T-helper 2 cell (primary cell): ENCODE measurements at places on chromosomes 6 and 20.

- no peak for DNase-seq
These were observed 9.3 kb downstream of the COX7A2 start for GRCh38 chr6:75234126-75234865.

DNA sequence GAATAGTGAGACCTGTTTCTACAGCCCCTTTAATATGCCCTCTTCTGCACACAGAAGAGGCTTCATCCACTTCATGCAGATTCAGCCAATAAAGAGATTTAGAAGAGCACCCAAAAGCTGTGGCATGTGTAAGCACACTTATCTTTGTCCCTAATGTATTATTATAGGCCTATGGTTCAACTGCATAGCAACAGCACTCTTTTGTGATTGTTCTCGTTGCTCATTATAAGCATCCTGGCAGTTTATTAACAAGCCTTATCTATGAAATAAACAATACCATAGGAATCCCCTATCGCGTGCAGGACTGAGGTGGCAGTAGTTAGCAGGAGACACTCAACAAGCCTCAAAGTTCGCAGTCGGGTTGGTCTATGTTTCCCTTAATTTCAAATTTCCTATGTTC lies 138.5 kb upstream of the BEND6 start:
- DNase-seq: no peak

- DNase-seq: no peak
These were observed 1195.9 kb upstream of the MAP3K7 start for GRCh38 chr6:91782802-91783201.

DNA sequence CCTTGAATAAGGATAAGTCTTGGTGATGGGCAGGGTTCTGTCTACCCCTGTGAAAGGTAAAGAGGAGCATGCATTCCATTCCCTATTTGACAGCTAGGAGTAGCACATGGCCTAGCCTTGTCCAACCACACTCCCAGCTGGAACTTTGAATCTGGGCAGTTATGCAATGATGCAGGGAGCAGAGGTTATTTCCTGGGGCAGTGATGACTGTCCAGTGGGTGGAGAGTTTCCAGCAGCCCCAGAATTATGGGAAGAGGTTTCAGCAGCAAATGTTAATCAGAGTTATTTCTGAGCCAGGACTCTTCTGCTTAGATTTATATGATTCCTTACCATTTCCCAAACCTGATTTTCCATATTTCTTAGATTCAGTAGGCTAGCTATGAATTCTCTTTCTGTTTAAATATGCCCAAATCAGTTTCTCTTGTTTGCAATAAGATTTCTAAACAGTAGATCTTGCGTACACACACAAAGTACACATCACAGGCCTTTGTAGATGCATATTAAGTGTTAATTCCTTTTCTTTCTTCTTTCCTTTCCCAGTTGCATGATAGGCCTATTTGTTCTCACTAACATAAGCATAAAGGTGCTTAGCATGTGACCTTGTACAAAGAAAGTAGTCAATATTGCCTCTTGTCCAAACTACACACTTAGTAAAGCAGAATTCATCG lies 17.3 kb upstream of the TXLNB start:
- no peak for DNase-seq

DNA sequence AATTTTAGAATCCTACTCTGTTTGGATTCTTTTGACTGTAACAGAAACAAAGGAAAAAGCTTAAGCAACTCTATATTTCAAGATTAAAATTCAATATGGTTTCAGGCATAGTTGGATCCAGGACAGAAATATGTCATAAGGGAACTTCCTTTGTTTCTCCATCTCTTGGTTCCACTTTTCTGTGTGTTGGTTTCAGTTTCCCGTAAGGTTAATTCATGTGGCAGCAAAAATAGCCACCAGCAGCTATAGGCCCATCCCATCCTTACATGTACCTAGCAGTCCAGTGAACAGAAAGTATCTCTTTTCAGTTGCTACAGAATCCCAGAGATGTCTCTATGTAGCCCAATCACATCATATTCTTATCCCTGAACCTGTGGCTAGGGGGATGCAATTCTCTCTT lies 8.8 kb upstream of the FAM8A1 start:
- DNase-seq: no peak

DNA sequence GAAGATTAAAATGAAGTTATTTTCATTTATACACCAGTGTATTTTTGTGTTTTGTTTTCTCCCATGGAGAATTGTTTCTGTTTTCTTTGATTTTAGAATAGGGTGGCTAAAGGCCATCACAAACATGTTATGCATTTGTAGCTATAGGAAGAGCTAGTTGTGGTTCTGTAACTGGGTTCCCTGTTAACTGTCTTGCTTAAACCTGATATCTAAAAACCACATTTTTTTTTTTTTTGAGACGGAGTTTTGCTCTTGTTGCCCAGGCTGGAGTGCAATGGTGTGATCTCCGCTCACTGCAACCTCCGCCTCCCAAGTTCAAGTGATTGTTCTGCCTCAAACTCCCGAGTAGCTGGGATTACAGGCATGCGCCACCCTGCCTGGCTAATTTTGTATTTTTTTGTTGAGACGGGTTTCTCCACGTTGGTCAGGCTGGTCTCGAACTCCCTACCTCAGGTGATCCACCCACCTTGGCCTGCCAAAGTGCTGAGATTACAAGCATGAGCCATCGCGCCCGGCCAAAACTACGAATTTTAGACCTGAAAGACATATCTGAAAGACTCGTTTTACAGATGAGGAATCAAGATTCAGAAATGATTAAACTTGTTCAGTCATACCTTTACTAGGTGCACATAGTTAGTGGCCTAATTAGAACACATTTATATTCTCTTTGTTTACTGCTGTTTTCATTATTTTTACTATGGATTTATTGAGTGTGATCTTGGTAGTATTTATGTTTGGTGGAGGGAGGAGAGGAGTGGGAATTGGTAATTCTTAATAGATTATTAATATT lies 18.0 kb downstream of the SCAF8 start:
- no peak for DNase-seq

DNA sequence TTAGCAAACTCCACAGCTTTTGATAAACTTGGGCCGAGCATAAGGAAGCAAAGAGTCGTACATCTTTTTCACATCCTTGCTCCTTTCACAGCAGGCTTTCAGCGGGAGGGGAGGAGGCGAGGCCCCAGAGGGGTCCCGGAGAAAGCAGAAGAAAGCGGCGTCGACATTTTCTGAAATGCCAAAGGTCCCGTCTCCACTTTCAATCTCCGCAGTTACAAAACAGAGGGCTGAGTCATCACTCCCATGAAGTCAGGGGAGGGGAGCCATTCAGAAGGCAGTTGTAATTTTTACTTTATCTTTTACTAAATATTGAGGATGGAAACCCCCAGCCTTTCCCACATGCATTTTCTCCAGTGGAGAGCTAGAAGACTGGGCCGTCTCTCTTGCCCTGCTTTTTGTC lies 174.2 kb upstream of the THBS2 start:
- DNase-seq: no peak

DNA sequence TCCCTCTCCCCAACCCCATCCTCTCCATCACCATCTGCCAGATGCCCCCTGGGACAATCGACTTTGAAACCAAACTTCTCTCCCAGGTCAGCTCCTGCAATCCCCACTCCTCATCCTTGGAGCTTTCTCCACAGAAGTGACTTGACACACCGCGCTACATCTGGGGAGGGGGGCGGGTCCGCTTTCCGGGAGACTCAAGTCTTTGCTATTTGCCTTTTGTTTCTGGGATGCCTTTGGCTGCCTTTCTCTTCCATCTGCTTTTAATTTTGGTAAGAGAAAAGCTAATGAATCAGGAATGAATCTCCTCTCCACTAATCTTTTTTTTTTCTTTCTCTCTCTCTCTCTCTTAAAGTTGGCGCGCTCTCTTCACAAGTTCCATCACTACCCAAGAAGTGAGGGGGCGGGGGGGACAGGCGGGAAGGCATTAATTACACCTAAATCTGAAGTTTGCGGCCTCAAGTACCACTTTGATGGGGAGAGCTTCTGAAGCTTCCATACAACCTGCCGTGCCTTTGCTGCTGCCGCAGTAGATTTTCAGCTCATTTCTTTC lies 664 bp upstream of the TPBG start:
- DNase-seq: no peak

DNA sequence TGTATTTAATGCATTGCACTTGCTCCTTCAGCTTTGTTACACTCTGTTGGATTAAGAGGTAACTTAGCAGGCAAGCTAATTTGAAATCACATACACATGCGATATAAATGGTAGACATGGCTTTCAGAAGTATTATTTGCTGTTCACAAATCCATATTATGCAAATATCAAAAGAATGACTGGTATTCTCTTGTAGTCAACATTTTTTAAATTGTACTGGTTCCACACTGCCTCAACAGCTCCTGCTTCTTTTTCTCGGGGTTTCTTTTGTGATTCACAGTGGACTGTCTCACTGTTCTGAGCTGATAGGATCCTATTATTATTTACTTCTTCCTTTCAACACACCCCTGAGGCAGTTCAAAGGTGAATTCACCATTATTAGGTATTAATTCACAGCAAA lies 927.4 kb downstream of the KIF16B start:
- no peak for DNase-seq

DNA sequence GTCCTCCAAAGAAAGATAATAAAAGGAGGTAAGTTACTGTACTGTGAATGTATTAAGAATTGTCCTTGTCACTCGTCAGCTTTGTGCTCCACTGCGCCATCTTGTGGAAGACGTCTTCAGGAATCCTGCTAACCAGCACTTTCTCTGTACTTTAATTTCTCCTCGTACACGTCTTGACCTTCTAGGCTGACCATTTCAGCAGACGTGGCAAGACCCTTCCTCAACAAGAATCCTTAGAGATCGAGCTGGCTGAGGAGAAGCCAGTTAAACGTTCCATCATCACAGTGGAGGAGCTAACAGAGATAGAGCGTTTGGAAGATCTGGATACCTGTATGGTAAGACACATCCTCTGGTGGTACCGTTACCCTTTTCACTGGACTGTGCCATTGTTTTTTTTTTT lies 95.5 kb upstream of the SCGN start:
- peak; percentile 57 for DNase-seq

DNA sequence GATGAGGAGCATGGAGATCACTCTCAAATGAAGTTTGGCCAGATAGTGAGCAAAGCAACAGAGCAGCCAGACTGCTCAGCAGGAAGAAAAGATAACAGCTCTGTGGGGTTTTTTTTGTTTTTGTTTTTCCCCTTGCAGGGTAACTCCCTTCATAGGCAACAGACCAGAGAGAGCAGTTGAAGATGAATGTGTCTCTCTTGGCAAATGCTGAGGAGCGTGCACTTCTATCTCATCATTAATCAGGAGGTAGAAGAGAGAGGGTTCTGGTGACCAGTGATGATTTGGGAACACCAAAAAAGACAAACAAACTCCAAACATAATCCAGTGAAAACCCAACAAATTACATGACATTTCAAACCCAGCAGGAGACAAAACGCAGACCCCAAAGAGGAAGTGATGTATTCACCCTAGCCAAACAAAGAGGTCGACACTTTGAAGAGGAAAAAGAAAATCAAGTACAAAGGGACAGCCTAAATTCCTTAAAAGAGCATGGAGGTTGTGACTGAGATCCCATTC lies 66.2 kb upstream of the RREB1 start:
- DNase-seq: no peak

- DNase-seq: no peak
These were observed 45.4 kb upstream of the BMP6 start for GRCh38 chr6:7680393-7681075.

- DNase-seq: no peak
These were observed 130.5 kb downstream of the MYB start for GRCh38 chr6:135311446-135312200.

DNA sequence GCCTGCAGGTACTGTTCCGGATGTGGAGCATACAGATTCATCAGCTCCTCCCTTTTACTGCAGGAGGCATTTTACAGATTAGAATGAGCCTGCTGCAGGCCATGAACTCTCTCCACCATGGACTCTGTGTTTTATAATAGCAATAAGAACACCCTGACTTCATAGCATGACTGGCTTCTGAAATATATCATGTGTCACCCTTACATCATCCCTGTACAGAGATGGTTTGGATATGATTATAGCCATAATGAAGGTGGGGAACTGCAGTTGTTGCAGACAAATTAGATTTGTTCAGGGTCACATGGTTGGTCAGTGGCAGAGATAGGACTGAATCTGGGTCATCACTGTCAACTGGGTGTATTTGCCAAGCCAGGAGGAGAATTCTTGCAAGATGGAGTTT lies 100.7 kb downstream of the FOXO3 start:
- DNase-seq: no peak

DNA sequence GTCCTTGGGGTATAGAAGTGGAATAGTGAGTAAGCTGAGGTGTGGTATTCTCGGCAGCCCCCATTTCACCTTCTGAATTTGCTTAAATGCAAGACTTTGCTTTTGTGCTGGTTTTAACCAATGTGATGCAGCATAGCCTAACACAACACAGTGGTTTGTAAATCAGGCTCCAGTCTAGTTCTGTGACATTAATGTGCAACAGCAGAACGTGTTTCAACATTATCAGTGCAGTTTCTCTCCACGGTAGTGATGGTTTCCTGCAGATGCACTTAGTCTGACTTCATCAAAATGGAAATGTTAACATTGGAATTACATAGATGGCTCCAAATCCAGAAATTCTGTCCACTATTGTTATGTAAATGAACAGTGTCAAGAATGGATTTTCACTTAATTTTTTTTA lies 139.5 kb downstream of the ZFAND3 start:
- DNase-seq: no peak

- no peak for DNase-seq
These were observed 2.8 kb upstream of the RNF24 start for GRCh38 chr20:4018023-4018748.

GRCh38 chr20:29119141-29119540 lies 2138.3 kb upstream of the DEFB115 start:
- no peak for DNase-seq

DNA sequence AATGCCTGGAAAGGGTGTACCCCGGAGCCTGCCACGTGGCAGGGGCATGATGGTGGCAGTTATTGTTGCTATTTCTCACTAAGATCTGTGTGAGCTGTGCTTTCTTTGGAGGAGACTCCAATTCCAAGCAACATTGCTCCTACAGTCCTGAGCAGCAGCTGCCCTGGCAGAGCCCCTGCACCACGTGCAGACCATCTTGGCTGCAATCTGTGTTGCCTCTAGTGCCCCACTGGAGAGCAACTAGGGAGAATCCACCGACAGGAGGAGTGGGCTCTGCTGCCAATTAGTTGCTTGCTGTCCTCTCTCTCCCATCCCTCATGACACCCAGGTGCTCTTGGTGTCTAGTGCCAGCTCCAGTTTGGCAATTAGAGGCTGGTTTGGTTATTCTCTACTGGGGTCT lies 116.0 kb downstream of the PXDC1 start:
- no peak for DNase-seq

DNA sequence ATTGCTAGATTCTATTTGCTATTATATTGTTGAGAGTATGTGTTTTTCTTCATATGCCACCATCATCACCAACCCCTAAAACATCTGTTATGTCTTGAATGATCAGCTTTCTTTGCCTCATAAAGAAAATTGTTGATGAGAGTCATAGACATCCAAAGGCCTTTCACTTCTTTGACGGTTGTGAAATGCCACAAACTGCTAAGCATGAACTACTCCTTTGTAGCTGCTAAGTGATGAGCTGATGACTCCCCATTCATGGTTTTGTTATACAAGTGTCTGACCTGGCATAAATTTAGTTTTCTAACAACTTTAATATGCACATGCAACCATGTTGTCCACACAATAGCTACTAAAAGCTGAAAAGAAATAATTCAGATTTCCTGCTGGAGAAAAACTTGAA lies 684 bp upstream of the MED23 start:
- DNase-seq: no peak

GRCh38 chr6:154197196-154197860 lies 158.3 kb downstream of the OPRM1 start:
- no peak for DNase-seq
